ENCODE measurements at places on chromosomes 5 and 9. TPM values are rescaled to one million over a fixed set of nuclear protein-coding genes. Genes with fewer than 3 reads are reported as not detected.

DNA sequence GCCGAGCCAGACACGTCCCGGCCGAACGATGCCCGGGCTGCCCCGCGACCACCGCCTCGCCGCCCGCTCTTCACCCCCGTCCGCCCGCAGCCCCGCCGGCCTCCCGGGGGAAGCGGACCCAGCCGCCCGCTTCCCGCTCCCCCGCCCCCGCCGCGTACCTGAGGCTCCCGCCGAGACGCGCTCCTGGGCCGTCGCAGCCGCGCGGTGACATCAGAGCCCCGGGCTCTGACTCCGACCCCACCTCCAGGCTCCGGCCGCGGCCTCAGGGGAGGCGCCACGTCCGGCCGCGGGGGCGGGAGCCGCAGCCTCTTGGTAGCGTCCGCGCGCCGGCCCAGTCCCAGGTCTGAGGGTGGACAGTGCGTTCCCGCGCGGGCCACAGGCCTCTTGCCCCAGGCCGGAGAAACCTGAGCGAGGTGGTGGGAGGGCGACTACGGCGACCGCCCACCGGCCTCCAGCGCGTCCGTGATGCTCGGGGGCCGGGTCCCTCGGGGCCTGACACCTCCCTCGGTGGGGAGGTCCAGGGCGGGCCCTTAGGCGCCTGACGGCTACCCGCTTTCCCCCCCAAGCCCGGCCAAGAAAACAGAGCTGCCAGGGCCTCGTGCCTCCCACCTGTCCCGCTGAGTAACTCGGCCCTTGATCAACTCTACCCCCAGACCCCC lies at the start of gene SHROOM1:
TSS of gene SHROOM1 (minus strand) at position 212 of the 659 bp plus-strand sequence. CDS start 4,507 bp downstream, outside the sequence.
- peak; percentile 68 for DNase-seq

DNA sequence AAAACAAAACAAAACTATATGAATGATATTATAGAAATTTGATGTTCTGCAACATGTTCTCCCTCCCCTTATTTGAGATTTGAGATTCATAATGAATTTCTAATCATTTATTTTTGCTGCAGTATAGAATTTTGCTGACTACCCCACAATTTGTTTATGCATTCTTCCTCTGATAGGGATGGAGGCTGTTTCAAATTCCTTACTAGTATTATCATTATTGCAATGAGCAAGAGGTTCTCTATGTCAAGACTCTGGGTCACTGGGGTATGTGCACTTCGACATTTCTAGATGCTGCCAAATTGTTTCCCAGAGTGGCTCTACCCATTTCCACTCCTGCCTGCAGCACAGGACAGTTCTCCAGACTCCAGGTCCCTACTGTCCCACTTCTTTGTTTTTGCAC lies 54.9 kb upstream of the DAB2IP start:
- DNase-seq, result no peak

GRCh38 chr9:127803507-127804352 lies 1.0 kb downstream of the FPGS start:
- peak; percentile 84 for DNase-seq

GRCh38 chr9:83340451-83340850 lies 197.8 kb downstream of the FRMD3 start:
- no peak for DNase-seq

DNA sequence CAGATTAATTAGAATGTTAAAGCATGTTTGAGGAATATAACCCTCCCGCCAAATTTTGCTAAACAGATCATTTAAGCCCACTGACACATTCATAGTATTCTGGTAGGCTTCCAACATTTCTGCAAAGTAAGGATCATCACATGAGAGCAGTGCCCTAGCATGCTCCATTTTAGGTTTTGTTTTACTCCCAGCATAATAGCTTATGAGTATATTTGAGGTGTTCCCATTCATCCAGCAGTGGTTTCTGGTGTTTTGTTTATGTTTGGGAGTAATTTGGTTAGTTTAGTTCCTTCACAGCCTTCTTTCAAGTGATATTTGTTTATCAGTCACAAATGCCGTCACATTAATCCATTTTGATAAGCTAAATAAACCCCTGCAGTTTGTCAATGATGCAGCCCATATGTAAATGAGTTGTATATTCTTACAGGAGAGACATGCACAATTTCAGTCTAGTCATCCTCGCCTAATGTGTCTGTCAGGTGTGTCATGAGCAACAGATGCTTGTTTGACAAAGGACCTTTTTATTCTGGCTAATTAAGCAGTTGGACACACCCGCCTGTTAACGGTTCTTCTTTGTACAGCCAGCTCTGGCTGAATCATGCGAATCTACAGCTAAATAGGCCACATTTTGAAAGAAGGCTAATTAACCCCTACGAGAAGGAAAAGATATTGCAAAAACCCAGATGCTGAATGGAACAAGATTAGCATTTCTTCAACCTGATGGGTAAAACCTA lies 124.4 kb downstream of the RFX3 start:
- DNase-seq, result no peak

GRCh38 chr5:111251921-111252320 lies 27.7 kb downstream of the CAMK4 start:
- no peak for DNase-seq

DNA sequence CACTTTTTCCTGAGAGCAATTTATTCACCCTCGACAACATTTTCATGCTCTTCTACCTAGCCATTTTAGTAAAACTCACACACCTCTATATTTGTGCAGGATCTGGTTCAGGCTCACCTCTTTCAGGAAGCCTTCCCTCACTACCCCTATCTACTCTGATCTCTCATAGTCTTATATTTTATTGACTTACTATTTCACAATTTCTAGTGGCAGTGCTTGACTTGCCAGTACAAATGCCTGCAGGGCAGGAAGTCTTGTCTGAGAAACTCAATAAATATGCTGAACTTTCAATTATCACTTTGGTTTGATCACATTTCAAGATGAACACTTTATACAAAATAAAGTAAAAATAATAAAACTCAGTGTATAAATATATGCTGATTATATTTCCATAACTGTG lies 226.8 kb downstream of the CETN3 start:
- DNase-seq, result peak; percentile 78

DNA sequence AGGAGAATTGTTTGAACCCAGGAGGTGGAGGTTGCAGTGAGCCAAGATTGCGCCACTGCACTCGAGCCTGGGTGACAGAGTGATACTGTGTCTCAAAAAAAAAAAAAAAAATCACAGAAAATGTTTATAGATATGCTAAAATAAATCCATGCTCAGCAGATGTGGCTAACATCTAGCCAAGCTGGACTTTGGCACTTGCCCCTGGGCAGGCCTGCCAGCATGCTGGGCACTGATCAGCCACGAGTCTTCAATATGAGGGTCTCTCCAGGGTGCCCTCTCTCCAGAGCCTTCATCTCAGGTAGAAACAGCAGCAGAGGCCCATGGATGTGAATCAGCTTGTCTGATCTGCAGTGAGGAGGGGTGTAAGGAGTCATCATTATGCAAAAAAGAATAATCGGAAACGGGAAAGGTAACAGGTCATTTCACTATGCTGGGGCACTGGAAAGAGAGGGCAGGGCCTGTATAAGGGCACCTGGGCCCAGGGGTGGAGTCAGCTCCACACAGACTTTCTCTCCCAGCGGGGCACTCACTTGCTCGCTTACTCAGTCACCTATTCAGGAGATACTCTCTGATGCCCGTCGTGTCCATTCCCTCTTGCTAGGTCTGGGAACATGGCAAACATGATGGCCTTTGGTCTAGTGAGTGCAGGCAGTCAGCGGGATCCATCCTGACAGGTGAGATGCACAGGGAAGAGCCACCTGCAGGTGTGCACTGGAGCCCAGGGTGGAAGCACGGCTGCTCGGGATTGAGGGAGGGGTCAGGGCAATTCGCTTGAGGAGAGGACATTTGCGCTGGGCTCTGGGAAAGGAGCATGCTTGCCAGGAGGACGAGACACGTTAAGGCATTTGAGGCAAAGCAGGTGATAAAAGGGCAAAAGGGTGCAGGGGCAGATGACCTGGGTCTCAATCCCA lies 17.1 kb downstream of the RNF44 start:
- no peak for DNase-seq

GRCh38 chr5:29561564-29561963 lies 1631.9 kb upstream of the CDH6 start:
- no peak for DNase-seq

GRCh38 chr5:73821003-73821402 lies 195.0 kb downstream of the ARHGEF28 start:
- DNase-seq, result no peak

GRCh38 chr9:20511686-20512085 lies 110.6 kb downstream of the MLLT3 start:
- DNase-seq, result no peak

DNA sequence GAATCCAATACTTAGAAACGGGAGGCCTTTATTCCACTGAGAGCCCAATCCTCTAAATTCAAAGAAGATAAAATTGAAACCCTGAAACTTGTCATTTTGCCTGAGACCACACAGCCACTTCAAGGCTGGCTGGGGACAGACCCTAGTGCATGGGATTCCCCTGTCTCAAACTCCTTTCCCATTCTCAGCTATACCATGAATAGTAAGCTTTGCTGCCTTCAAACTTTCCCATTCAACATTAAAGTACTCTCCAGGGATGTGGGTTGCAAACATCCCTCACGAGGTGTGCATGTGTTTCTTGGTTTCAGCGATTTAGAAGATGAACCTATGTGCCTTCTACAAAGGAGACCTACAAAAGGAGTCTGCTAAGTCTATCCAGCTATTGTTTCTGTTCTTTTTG lies 64.6 kb downstream of the GABRB2 start:
- no peak for DNase-seq

DNA sequence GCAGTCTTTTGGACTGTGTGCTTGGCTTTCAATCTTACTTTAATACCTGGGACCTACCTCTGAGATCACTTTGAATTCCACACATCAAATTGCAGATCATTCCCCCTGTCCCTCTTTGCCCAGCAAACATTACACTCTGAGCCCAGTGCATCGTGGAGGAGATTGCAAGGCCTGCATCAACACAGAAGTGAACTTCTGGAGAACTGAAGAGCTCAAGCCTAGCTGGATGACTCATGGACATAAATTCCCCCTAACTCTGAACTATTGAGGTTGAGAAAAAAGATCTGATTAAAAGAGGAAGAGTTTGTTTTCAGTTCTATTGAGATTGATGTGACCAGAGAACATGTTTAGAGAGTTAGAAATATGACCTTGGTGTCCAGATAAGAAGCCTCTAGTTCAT lies 316.0 kb upstream of the DMAC1 start:
- no peak for DNase-seq

DNA sequence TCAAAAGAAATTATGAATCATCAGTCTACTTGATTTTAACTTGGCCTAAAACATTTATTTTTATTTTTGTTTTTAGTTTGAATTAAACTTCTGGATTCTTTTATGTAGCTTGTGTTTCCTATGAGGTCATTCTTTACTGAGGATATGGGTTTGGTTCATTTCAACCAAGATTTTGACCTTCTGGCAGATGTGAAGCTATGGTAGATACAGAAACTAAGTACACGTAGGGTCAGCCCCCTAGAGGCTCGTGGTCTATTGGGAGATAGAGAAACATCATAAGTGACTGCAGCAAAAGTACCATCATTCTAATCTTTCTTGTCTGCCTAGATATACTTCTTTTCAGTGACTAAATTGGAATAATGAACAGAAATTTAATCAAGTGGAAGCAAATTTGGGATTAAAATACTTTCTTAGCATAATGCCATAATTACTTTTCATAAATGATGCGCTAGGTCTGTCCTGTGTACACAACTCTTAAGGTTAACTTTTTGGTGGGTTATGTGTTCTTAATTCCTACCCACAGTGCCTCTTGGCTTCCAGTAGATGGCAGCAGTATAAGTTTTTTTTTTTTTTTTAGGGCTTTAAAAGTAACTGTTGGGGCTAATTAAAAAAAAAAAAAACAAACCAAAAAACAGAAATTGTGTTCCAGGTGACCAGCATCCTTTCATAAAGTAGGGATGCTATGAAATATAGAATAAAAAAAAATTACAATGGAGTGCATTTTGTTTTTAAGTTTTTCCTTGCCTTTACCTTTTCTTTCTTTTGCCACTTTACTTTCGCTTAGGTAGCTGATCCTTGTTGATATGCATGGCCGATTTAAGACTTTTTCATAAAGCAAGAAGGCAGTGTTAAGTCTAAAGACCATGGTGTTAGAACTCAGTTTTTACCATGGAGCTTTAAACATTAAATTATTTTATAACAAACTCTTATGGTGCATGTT lies 49.9 kb downstream of the LRRTM2 start:
- no peak for DNase-seq

DNA sequence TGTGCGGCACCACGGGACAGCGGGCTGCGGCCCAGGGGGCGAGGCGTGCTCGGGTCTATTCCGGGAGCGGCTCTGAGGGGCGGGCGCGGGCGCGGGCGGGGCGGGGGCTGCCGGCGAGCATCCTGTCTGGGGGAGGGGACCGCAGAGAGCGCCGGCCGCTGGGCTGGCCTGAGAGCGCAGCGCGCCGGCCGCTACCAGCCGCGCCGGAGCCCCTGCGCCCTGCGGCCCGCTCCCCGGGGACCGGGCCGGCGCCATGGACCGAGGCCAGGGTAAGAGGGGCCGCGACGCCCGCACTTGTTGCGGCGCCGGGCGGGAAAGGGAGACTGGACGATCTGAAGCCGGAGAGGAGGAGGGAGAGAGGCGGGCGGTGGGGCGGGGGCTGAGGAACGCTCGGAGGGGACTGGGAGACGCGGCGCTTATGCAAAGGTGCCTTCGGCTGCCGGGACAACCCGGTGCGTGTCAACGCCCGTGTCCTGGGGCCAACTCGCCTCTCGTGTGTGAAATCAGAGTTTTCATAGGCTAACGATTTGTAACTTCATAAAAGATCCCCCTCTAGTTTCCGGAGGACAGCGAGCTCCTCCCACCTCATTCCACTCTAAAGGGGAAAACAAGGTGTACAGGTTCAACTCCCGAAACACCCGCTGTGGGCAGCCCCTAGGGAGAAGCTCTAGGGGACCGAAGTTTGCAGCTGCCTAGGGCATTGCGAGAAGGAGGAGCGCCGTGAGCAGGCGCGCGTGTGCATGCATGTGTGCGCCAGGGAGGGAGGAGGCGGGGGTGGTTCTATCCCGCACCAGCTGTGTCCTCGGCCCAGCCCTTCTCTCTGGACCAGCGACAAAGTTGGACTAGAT lies at the start of gene AFAP1L1:
TSS of gene AFAP1L1 (plus strand) at position 144 of the 848 bp plus-strand sequence. CDS start at position 254, 110 bp downstream.
- DNase-seq, result peak; percentile 80

DNA sequence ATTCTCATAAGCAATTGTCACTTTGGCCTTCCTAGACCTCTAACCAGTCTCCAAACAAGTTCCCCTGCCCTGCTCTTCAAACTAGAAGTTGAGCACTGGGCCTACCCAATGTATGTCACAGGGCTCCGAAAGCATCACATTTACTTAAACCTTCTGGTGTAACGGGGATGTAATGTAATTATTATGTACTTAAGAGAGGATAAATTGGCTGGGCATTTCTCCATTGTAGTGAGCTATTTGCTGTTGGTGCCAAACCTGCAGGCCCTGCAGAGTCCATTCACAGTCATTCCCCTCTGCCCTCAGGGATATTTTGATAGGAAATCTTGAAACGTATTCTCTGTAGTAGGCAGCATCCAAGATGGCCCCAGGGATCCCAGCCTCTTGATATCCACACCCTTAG lies 64.2 kb upstream of the GNE start:
- no peak for DNase-seq

Gene LCN10
- total RNA-seq, result not detected

Gene STOML2
- 161 TPM for total RNA-seq

Gene SNCB
- 2.1 TPM for total RNA-seq

Gene CLPTM1L
- total RNA-seq, result 463 TPM

Gene SH3RF2
- total RNA-seq, result 6.2 TPM

Gene TLX3
- total RNA-seq, result not detected

Gene ARHGEF37
- total RNA-seq, result 5.2 TPM
